ENCODE measurements at places on chromosomes 5 and 9. TPM values are rescaled to one million over a fixed set of nuclear protein-coding genes. Genes with fewer than 3 reads are reported as not detected.

NR4A3 gene
- 0.23 TPM for total RNA-seq

NUTM2G gene
- not detected for total RNA-seq

PCDHA11 gene
- total RNA-seq: not detected

FUT7 gene
- total RNA-seq: not detected

ADGRD2 gene
- not detected for total RNA-seq

FSTL4 gene
- total RNA-seq: 0.47 TPM

CDKN2B-AS1 gene
- 2.7 TPM for total RNA-seq

UNC5A gene
- total RNA-seq: 0.05 TPM

ZNF367 gene
- total RNA-seq: 21.2 TPM

KDM4C gene
- total RNA-seq: 10.1 TPM

TRPM3 gene
- total RNA-seq: not detected

MARCOL gene
- total RNA-seq: not detected

HAVCR1 gene
- not detected for total RNA-seq

FCN2 gene
- not detected for total RNA-seq

IL33 gene
- not detected for total RNA-seq

SPINK4 gene
- not detected for total RNA-seq

TLR4 gene
- 15.5 TPM for total RNA-seq

EPB41L4B gene
- 3.6 TPM for total RNA-seq

GFPT2 gene
- total RNA-seq: 105 TPM

GPX8 gene
- total RNA-seq: 48.7 TPM

DAPK1 gene
- total RNA-seq: 0.10 TPM

IL4 gene
- not detected for total RNA-seq

C5orf34 gene
- total RNA-seq: 20.1 TPM

BASP1 gene
- 134 TPM for total RNA-seq

OSTF1 gene
- total RNA-seq: 24.3 TPM

MARVELD2 gene
- 0.17 TPM for total RNA-seq

IL13 gene
- not detected for total RNA-seq

ST6GALNAC4 gene
- 35.3 TPM for total RNA-seq

CDC37L1 gene
- 11.3 TPM for total RNA-seq

SMIM33 gene
- total RNA-seq: not detected

MFAP3 gene
- total RNA-seq: 52.3 TPM

LCN9 gene
- total RNA-seq: not detected

PCDH12 gene
- total RNA-seq: 0.14 TPM

KCNT1 gene
- not detected for total RNA-seq

NR5A1 gene
- not detected for total RNA-seq

ARHGEF28 gene
- 12.9 TPM for total RNA-seq

MEF2C gene
- total RNA-seq: 2.2 TPM

SLCO6A1 gene
- total RNA-seq: not detected

SPINK6 gene
- total RNA-seq: 1.2 TPM

PCDHA6 gene
- total RNA-seq: 0.10 TPM

Measured in HT1080 (cell line).